ENCODE measurements at places on chromosomes 13 and 19. TPM values are rescaled to one million over a fixed set of nuclear protein-coding genes. Genes with fewer than 3 reads are reported as not detected.

Gene ZGLP1
- 1.6 TPM for total RNA-seq

Gene COX7A1
- not detected for total RNA-seq

Gene JAK3
- total RNA-seq: 120 TPM

Gene ICAM5
- total RNA-seq: not detected

Gene SBK3
- not detected for total RNA-seq

Gene ACER1
- 3.1 TPM for total RNA-seq
